ENCODE measurements at places on chromosomes 7 and 10. TPM values are rescaled to one million over a fixed set of nuclear protein-coding genes. Genes with fewer than 3 reads are reported as not detected.

ASB10 gene
- not detected for total RNA-seq

LIPM gene
- total RNA-seq = not detected

PIK3CG gene
- total RNA-seq = not detected

HMX3 gene
- not detected for total RNA-seq

ADAM12 gene
- 360 TPM for total RNA-seq

MSMB gene
- not detected for total RNA-seq

MYO3A gene
- not detected for total RNA-seq

ZNF503 gene
- total RNA-seq = 7.7 TPM

PFKFB3 gene
- total RNA-seq = 111 TPM

All from smooth muscle cell of the umbilical artery (primary cell).